ENCODE measurements at places on chromosomes 5 and 9.

- DNase-seq, result no peak
Observed at GRCh38 chr9:15286161-15286821, 20.7 kb downstream of the TTC39B start.

GRCh38 chr9:137439158-137439714 is 1.9 kb downstream of the ENTPD8 start:
- DNase-seq, result no peak

DNA sequence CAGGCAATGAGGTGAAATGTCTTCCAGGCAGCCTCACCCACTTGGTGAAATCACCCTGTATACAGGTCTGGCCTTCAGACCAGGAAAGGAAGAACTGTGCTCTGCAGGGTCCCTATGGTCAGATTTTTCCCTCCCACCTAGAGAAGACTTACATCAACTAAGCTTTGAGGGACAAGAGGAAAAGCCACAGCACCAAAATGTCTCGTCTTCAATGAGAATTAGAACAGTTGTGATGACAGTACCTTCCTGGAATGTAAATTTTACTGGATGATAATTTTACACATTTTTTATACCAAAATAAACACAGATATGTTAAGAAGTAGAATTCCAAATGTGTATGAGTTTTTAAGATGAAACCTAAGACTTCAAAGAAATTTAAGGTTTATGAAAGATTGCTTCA is 283.9 kb downstream of the SPOCK1 start:
- no peak for DNase-seq

DNA sequence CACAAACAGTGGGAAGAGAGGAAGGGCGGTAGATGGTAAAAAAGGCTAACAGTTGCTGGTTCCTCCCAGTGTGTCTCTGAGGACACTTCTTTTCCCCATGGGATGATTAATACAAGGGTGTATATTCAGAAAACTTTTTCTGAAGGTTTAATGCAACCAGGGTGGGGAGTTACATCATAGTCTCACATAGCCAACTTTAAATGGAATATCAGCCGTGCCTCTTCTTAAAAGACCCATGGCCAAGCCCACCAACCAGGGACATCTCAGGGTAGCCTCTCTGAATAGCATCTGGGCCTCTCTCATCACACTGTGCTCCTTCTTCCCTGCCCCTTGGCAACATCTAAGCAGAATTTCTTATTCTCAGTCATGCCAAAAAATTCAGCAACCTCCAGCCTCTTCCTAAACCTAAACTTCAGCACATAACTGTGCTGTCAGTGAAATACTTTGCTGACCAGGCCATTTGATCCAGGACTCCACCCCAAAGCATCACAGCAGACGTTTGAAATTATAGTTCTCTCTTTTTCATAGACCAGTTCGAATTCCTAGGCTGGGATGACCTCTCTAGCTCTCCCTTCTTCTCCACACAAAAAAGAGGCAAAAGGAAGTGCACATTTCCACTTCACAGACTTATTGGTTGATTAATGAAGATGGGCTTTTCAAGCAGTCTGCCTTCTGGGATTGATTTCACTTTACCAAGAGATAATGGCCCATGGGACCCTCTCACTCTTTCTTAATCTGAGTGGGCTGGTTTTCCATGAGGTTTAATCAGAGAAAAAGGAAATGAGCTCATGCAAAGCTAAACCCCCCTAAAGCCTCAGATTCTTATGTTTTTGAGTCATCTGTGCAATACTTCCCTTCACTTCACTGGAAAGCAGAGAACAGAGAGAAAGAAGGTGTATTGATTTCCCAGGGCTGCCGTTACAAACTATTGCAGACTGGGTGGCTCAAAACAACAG is 85.1 kb upstream of the RAI14 start:
- DNase-seq, result no peak

DNA sequence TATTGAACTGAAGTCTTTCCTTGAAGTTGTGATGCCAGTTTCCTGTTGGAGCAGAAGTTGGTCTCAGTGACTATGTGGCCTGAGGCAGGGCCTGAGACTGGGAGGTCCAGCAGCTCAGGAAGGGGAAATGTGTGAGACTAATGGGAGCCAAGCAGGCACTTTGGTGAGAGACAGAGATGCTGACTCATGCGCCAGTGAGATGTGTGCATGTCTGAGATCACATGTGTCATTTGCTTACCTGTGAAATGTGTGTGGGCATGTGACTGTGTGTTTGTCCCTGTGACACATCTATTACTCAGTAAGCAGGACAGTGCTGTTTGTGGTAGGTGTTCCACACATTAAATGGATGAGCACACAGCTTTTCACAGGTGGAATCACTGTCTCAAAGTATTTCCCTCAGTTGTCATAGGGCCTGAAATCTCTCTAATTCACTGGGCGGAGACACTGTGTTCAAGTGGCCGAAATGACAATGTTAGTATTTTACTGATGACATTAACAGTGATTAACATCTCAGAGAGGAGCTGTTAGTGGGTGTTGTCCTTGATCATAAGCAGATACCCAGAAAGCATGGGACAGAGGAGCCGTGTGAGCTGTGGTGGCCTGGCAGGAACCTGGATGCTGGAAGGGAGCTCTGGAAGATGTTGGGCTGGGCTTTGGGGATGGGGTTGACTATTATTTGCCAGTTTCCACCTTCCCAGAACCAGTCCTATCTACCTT is 7.4 kb downstream of the NPR2 start:
- peak; percentile 66 for DNase-seq

DNA sequence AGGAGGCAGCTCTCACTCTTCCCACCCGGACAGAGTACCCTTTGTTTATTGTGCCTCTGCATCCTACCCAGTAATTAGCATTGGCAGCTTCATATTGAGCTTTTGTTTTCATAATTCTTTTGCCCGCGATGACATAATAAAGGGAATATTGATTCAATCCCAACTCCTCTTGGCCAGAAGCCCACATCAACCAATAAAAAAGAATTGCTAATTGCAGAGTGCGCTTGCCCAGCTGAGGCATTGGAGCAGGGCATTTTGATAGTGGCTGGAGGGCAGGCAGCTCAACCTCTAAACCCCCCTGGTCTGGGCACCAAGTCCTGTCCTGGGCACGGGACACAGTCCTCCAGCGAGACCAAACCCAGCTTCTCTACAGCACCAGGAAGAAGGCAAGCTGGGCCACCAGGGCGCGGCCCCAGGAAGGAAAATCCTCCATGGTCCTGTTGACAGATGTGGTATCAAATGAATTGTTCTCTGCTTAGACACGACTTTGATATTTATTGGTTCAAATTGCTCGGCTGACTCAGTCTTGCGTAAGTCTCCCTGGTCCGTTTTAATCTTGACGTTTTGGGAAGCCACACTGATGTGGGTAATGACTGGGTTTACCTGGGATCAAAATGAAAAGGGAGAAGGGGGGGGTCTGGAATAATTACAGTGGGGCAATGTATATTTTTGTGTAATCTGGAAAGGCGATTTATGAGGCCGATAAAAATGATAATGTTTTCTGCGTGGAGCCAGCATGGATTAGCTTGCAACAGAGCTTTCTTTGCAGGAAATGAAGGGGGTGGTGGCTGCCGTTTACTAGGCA is 220.7 kb upstream of the MSX2 start:
- DNase-seq, result no peak

GRCh38 chr5:2879701-2880100 is 128.2 kb upstream of the IRX2 start:
- DNase-seq, result no peak

GRCh38 chr5:143484601-143485000 is 81.1 kb upstream of the NR3C1 start:
- no peak for DNase-seq

GRCh38 chr5:73278693-73279092 is 105.7 kb downstream of the TMEM174 start:
- DNase-seq, result no peak

DNA sequence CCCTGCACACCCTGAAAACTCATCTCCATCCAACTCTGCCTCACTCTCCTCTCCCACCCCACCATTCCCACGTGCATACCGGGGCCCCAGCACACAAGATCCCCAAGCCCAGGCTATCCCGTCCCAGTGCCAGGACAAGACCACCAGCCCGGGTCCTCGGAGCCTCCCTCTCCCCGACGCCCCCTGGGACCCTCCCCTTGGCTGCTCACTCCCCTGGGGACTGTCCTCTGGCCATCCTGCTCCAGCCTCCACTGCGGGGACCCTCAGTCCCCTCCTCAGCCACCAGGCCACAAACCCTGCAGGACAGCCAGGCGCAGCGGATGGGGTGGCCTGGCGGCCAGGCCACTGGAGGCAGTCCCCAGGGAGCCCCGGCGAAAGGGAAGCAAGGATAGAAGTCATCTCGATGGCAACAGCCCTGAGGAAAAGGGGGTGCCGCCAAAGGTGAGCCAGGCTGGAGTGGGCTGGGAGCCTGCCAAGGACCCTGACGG is 62.8 kb downstream of the C9orf50 start:
- DNase-seq, result no peak

DNA sequence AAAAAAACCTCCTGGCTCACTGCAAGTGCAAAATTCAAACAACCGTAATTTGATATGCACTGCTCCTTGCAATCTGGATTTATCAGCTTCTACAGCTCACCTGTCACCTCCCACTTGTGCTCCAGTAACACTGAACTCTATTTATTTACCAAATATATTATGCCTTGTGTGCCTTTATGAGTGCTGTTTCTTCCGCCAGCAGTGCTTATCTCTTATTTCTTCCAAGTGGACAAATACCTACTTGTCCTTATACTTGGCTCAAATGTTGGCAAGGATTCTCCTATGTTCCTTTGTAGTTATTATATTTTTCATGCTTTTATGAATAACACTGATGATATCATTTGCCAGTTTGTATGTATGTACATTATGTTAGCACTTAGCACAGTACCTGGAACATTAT is 145.7 kb upstream of the ARRDC3 start:
- DNase-seq, result no peak

DNA sequence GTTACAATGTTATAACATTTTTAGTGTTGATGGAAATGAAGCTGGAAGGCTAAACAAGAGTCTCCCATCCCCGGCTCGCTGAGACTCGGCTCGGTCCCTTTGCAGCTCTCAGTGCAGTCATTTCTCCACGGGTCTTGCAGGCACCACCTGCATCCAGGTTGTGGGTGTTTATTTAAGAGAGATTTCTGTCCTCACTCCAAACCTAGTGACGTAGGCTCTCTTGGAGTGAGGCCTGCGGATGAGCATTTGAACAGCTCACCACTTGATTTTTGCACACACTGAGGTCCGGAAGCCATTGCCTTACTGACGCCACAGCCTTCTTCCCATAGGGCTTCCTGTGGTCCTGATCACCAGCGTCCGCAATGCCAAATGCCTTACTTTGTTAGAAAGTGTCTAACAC is 197.7 kb upstream of the OTULINL start:
- DNase-seq, result no peak

- DNase-seq, result no peak
Observed at GRCh38 chr9:35274993-35275392, 113.2 kb downstream of the UNC13B start.

DNA sequence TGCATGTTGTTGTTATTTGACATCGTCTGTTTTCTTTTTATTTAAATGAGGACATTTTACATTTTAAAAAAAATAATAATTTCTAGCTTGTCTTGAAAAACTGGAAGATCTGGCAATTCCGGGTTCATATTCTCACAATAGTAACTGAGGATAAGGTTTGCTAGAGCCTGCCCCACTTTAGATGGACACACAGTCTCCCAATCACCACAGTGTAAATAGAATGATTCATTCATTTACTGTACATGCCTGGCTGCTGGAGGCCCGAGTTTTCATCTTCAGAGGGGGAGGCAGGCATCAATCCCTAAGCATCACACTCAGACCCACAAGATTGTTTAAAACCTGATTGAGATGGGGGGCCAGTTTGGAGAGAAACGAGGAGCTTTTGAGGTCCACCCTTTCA is 2039.7 kb upstream of the WWC1 start:
- DNase-seq, result no peak

DNA sequence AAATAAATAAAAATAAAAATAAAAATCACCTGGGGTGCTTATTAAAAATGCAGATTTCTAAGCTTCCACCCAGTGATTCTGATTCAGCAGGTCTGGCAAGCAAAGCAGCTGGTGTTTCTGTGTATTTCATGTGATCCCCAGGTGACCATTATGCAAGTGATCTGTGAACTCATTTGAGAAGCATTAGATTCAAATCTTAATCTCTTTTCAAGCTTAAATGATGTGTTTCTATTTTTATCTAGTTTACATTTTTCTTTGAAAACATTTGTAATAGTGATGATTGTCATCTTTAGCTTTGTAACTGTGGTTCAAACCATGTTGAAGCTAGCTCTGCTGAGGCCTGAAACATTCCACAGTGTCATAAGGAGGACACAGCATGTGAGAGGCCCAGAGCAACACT is 804.8 kb upstream of the ZNF608 start:
- DNase-seq, result no peak

DNA sequence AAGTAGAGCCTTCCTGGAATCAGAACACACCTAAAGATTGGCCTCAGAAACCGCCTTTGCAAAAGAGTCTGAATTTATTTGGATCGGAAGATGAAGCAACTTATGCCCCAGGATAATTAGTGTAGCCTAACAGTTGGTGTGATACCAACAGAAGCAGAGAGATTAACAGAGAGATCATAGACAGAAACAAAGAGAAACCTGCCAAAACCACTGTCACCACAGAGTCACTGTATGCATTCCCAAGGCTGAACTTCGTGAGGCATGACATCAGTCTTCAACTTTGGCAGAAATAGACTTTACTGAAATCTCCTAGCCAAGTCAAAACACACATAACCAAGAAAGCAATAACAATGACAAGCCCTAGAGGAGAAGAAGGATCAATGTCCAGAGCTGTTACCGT is 361.8 kb downstream of the ELAVL2 start:
- no peak for DNase-seq

GRCh38 chr5:28710360-28710759 is 1672.0 kb upstream of the CDH9 start:
- DNase-seq, result no peak

GRCh38 chr5:131406076-131406475 is 142.2 kb downstream of the CDC42SE2 start:
- DNase-seq, result no peak

DNA sequence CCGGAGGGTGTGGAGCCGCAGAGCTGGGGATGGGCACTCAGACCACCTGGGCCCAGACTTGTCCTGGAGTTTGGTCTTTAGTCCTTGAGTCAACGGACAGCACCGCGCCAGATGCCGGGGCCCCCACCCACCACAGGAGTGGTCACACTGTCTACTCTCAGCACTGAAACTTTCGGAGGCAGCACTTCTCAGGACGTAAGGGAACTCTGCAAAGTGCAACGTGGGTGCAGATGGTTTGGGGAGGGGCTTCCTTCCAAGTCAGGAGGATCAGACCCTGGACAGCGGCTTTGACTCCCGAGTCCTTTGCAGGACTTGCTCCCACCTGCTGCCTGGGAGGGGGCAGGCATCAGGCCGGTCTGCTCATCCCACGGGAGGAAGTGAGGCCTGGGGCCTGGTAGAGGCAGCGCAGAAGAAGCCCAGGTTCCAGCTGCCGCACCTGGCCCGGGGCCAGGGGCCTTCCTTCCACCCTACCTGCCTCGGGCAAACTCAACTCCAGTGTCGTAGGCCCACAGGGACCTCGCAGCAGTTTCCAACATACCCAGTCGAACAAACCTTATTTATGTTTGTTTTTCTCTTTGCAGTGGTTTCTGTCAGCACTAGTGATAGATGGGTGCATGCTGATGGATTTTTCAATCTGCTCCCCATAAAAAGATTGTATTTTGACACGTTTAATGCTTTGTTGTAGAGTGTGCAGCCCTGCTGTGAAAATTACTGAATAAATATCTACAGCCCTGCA is 149.8 kb upstream of the PPP1R26 start:
- DNase-seq, result no peak

All from activated T-cell treated with anti-CD3 and anti-CD28 coated beads, Interleukin-2, amount 50 U/mL, for 48 hours (primary cell).